Activated CD4-positive, alpha-beta T cell treated with anti-CD3 and anti-CD28 coated beads, Interleukin-2, amount 10 ng/mL, durations not matched to agents 24 days and 14 days (primary cell): ENCODE measurements at places on chromosomes 5 and 9.
A peak's percentile ranks its signal among the peaks of the same experiment; 100 is the strongest.

GRCh38 chr5:139481122-139481533, 1.4 kb downstream of the STING1 start:
- DNase-seq = peak; percentile 74

DNA sequence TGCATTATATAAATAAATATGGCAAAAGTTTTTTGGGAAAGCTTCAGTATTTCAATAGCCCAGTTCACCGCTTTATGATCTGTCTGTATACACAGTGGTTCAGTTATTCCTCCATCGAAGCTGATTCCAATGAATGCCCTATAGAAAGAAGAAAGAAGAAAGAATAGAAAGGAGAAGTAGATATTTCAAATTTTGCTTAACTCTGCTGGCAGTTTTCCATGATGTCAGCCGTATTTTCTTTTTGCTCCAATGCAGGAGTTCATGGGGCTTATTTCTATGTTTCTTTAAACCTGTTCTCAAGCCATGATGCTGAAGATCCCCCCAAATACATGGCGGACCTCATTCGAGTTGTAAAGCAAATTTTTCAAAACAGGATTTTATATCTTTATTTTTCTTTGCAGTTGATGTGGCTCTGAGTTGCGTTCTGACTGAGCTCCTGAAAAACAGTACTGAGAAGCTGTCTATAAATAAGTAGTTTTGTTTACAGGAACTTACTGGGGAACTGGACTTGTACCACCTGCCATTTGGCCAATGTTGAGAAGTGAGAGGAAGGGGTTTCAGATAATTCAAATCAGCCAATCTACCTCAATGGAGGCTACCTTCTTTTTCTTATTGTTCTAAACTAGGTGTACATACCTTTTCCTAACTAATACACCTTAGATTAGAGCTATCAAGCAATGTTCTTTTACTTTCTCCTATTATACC, 418.5 kb upstream of the MEF2C start:
- no peak for DNase-seq

- DNase-seq = no peak
These were observed 24.4 kb downstream of the FAM163B start for GRCh38 chr9:133584559-133585476.

DNA sequence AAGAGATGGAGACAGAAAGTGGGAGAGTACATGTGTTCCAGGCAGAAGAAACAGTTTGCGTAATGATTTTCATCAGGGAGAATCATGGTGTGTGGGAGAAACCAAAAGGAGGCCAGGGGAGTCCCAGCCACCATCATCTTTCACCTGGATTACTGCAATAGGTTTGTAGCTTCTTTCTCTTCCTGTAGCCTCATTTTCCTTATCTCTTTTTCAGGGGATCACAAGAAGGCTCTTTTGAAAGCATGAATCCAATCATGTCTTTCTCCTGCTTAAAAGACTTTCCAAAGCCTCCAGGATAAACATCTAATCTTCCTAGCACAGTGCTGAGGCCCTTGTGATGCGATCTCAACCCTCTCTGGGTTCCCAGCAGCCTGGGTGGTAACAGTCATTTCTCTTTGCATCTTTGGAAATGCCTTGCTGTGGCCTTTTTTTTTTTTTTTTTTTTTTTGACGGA, 10.3 kb upstream of the GPBP1 start:
- DNase-seq = no peak

DNA sequence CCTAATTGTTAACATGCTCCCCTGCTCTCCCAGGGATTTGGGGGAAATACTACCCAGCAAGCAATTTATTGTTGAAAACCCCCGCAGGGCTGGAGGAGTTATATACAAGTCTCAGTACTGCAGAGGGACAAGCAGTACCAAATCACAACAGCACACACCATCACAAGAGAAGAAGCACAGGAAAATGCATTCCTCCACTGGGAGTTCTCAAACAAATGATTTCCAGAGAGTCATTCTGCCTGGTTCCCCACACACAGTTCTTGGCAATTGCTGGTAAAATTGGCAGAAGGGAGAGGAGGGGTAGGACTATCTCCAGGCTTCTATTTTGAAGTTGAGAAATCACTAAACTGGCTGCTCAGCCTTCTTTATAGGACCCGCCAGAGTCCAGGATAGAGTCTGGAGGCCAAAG, 16.8 kb downstream of the SIL1 start:
- DNase-seq = no peak

DNA sequence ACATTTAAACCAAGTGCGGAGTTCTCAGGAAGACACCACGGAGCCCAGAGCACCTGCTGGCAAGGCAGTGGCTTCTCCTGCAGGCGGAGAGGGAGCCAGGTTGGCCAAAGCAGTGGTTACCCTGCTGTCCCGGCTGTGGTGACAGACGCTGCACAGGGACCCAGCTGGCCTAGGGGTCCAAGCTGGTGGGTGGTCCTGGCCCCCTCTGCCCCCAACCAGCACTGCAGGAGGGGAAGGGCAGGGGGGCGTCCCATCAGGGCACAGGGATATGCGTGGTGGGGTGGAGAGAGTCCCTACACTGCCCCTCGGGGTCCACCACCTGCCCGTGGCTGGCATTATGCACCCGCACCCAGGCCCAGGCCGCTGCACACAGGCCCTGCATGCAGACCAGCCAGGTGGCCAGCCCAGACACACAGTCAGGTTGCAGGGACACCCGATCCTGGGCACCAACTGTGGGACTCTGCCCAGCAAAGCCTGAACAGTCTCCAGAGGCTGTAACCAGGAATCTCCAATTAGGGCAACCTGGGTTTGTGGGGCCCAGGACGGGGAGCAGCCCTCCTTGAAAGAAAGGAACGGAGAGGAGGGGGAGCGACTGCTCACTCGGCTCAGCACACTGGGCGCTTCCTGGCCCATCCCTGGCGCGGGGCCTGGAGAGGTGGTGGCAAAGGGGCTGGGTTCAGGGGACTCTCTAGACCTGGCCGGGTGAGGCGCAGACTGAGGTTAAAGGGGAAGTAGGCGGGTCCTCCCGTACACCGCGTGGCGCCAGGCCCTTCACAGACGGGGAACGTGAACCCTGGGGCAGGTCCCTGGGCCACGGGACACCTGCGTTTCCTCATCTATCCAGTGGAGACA, 46.3 kb downstream of the NACC2 start:
- no peak for DNase-seq

DNA sequence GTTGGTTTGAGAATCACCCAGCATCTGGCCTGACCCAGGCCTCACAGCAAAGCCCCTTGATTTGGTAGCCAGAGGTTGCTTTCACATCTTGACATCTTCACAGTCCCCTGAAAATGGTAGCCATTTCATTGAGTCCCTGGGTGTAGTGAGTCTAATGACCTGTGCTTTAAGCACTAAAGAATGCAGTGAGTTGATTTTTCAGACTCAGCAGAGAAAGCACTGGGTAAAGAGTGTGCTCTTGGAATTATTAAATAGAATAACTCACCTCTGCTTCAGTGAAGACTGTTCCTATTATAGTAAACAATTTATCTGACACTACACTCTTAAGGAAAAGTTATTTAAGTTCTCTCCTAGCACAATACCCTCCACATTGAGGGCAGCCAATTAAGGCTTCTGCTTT, 56.2 kb downstream of the PTCD2 start:
- DNase-seq = no peak

GRCh38 chr5:151810449-151810848, 38.7 kb downstream of the G3BP1 start:
- DNase-seq = no peak

DNA sequence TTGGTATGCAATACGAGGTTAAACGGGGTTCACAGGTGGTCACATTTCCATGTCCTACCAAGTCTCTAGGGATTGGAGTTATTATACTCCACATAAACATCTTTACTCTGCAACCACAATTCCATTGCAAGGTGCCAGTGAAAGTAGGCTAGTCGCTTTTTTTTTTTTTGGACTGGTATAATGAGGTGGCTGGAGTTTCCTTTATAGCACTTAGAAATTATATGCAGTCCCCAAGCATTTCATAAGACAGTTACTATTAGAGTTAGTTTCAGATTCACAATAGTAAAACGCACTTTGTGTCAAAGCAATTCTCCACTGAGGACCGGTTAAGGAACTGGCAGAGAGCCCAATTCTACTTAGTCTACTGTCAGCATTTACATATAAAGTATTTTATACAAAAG, 1.4 kb downstream of the MEF2C start:
- no peak for DNase-seq

- DNase-seq = no peak
These were observed 170.6 kb downstream of the SEMA6A start for GRCh38 chr5:116404016-116404415.
